Suprapubic skin (tissue), 4 donors: ENCODE measurements at places on chromosomes 12 and 14. TPM values are rescaled to one million over a fixed set of nuclear protein-coding genes. Genes with fewer than 3 reads are reported as not detected.

DNA sequence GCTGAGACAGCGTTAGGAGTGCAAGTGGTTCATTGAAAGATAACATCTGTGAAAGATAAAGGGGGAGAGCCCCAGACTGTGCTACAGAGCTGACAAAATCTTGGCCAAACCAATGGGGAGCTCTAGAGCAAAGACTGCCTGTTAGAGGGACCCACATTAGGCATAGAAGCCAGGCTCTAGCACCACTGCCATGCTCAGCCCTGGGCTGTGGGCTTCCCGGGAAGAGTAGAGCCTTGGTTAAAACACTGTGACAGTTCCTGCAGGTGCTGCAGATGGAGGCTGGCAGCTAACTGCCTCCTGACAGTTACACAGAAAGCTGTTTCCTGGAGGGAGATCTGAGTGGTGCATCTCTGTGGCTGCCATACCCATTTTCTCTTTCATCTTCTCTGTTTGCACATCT lies 23.0 kb downstream of the TSHR start:
- DNase-seq = no peak

The HCAR2 gene
- 25.7 TPM for total RNA-seq

DNA sequence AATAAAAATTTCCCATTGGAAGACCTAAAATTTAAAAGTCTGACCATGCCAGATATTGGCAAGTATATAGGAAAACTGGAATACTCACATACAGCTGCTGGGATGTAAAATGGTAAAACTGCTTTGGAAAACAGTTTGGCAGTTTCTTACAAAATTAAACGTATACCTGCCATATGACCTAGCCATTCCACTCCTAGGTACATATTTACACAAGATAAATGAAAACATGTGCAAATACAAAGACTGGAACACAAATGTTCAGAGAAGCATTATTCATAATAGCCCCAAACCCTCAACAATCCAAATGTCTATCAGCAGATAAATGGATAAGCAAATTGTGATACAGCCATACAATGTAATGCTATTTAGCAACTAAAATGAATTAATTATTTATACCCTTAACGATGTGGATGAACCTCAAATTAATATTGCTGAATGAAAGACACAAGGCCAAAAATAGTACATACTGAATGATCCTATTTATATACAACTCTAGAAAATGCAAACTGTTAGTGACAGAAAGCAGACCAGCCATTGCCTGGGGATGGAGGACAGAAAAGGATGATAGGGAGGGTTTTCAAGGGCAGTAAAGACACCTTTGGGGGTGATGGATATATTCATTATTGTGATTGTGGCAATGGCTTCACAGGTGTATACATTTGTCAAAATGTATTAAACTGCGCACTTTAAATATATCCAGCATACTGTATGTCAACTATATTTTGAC lies 21.3 kb upstream of the TCP11L2 start:
- no peak for DNase-seq

- DNase-seq = no peak
Measured at GRCh38 chr12:14850929-14851663, 7.8 kb upstream of the ART4 start.

DNA sequence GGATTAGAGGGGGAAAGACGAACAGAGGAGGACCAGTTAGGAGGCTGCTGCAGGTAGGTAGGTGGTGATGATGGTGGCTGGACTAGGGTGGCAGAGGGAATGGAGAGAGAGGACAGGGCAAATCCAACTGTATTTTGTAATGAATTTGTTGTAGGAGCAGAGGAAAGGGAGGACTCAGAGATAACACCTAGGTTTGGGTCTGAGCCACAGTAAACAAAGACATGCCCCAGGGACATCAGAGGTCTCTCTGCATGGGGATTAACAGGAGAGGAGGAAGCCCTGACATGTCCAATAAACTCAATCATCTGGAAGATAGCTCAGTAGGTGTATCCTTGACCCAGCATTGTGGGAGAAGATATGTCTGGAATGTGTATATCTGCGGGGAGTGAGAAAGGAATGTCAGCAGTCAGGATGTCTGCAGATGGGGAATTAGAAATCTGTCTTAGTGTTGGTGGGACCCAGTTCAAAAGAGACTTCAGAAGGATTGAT lies 4.7 kb upstream of the SLC48A1 start:
- DNase-seq = no peak

GRCh38 chr12:93773122-93773871 lies 96.1 kb downstream of the CRADD start:
- no peak for DNase-seq

The DEPDC4 gene
- total RNA-seq = 0.64 TPM

GRCh38 chr14:76755610-76756370 lies 5.5 kb upstream of the VASH1 start:
- no peak for DNase-seq

The AKAP3 gene
- total RNA-seq = 1.6 TPM

The HOXC9 gene
- total RNA-seq = 12.2 TPM

The TSPAN19 gene
- total RNA-seq = not detected

- DNase-seq = no peak
Measured at GRCh38 chr14:57864659-57865058, 1.2 kb downstream of the SLC35F4 start.
